ENCODE measurements at places on chromosomes 12 and 14.
A peak's percentile ranks its signal among the peaks of the same experiment; 100 is the strongest.

GRCh38 chr14:104215706-104216334 lies 77.4 kb downstream of the KIF26A start:
- DNase-seq, result no peak

DNA sequence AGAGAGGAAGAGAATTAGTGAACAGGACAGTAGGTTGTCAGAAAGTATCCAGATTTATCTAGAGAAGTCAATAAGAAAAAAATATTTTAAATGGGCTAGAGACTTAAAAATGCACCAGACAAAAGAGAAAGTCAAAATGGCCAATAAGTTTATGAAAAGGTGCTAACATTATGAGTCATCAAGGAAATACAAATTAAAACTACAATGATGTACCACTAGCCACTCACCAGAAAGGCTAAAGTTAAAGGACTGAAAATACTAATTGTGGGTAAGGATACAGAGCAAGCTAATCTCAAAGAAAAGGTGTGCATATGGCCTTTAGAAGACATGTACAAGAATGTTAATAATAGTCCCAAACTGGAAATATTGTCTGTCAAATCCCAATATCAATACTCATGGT lies 37.7 kb downstream of the C12orf50 start:
- no peak for DNase-seq

GRCh38 chr12:47766502-47767215 lies 6.4 kb upstream of the SLC48A1 start:
- no peak for DNase-seq

DNA sequence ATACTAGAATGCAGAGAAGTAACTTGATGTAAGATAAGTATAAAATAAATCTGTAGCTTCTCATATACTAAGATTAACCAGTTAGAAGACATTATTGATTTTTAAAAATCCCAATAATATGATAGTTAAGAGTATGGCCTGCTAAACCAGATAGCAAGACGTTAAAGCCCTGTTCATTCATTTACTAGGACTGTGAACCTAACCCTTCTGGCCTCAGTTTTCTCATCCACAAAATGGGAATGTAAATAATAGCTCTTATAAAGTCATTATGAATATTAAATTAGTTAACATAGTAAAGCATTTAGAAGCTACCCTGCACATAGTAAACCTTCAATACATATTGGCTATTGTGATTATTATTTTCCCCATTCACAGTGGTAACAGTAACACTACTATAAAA lies 6.0 kb upstream of the PRMT5 start:
- DNase-seq, result no peak

DNA sequence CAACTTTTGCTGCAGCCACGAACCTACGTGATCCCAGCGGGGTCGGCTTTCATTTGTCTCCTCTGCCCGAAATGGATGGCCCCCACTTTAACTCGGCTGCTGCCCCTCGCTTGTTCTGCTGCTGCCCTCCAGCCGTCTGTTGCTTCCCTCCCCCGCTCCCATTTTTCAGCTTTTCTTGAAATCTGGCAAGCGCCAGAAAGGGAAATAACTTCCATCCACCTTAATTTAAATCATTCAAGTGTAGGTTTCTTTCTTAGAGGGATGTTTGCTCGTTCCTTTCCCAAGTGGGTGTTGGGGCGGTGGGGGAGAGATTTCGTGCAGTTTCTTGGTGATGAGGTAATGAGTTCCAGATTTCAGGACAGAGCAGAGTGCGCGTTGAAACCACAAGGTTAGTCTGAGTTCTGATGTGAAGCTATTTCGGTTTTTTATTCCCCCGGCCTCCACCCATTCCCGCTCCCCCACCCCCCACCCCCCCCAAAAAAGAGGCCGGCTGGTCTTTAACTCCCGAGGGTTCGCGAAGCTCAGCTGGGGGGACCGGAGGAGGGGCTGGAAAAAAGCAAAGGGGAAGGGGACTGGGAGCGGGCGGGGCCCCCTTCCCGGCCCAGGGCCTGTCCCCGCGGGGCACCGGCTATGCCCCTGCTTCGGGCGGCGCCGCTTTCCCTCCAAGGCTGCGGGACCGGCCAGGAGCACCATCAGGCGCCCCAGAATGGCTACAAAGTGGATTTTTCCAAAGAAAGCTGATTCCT lies 2.2 kb upstream of the ZFP36L1 start:
- DNase-seq, result peak; percentile 50

Data from upper lobe of left lung (tissue), 6 donors.